ENCODE measurements at places on chromosomes 2 and 18.

DNA sequence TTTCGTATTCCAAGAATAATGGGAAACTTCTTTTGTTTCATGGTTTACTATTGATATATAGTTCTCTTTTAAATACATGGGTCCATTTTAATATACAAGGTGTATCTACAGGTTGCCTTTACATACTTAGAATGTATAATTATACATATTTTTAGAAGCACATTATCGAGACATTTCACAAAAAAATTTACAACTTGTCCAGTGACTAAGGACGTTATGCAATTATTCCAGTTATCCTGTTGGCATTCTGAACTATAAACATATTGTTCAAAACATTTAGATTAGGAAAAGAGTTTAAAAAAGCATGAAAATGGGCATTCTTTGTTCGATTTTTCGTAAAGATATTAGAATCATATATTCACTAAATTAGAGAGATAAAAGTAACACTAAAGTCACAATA, 344.6 kb upstream of the TMEFF2 start:
- no peak for DNase-seq

- DNase-seq, result no peak
These were observed 211.4 kb downstream of the PIEZO2 start for GRCh38 chr18:10937743-10938640.

GRCh38 chr2:240435948-240436682, 652 bp downstream of the GPC1 start:
- no peak for DNase-seq

GRCh38 chr18:9191658-9192256, 55.2 kb downstream of the ANKRD12 start:
- no peak for DNase-seq

DNA sequence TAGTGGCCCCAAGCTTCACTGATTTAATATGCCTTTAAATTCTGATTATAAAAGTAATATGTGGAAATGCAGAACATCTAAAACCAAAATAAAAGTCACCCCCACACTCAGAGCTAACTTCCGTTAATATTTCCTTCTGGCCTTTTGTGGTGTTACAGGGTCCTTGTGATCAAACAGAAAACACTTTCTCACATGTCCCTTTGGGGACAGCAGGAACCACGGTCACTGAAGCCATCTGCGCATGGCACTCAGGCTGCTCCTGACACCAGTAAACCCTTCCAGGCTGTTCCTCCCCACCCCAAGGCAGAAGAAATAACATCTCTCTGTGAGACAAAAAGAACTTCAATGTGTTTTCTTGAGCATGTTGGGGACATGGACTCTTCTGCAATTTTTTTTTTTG, 25.1 kb upstream of the GPR17 start:
- DNase-seq, result peak; percentile 11

GRCh38 chr2:136015699-136016098, 30.3 kb upstream of the DARS1 start:
- DNase-seq, result no peak

GRCh38 chr2:234641086-234641485, 144.2 kb upstream of the ARL4C start:
- no peak for DNase-seq

DNA sequence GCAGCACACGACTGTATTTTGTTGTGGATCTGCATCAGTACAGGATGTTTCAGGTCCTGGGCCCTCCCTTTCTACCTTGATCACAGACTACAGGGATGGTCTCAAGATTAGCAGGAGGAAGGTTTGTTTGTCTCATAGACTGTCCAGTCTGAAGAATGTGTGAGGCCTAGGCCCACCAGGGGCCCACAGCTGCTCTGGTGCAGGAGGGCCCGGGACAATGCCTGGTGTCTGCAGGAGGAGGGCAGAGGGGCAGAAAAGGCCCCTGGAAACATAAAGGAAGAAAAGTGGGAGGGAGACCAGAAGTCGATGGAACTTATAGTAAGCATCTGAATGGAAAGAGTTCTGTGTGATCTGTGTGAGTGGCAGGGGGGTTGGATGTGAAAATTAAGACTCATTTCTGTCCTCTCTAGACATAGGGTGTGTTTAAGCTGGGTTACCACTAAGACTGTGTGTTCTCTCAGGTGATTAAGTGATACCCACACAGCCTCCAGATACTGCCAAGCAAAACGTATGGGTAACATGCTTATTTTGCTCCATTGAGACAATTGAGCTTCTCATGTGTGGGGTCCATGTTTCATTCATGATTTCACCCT, 33.4 kb upstream of the LPIN2 start:
- DNase-seq, result no peak

DNA sequence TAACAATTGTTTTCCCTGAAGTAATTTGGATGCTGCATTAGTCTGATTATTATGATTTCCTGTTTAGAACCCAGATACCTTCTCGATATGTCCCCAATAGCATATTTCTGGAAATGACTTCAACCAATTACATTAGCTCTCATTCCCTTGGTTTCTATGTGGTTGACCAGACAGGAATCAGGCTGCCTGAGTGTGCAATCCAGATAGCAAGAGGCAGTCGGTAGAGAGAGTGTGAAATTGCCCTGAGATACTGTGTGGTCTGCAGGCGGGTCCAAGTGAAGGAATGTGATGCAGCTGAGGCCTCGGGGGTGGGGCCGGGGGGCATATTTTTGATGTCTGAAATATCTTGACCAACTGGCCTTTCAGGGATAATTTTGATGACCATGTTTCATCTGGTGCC, 143.9 kb upstream of the ITGA6 start:
- DNase-seq, result no peak

DNA sequence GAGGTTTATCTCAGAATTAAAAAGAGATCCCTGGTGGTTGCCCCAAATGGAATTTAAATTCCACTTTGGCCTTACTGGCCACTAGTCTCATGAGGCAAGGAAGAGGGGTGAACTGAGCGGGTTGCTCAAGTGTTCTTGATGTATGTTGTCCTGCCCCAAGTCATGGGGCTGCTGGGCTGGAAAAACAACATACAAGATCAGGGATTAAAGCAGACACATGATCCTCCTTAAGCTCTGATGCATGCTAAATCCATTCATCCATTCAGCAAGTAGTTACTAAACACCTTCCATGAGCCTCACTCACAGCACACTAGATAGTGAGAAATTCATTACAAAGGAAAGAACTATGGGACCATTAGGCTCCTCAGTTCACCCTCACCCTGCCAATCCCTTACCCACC, 196.3 kb downstream of the MREG start:
- no peak for DNase-seq

- no peak for DNase-seq
These were observed 790.1 kb upstream of the SLC8A1 start for GRCh38 chr2:41242001-41242331.

DNA sequence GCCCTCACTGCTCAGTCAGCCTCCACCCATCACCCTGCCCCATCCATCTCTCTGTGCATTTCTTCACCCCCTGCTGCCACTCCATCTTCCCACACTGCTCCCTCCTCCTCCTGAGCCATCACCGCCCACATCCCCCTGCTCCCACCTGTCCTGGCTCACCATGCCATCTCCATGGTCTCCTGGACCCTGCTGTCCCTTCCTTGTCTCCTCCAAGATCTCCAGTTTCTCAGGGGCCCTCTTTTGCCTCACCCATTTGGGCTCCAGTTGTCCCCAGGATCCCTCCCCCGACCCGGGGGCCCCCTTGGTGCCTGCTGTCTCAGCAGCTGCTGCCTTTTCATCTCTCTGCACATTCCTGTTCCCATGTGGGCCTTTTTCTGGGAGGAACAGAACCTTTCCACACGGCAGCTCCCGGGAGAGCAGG, 10.6 kb downstream of the SPEG start:
- DNase-seq, result no peak

Data from left forelimb (tissue), 1 donor.